Stomach (tissue), 19 donors: ENCODE measurements at places on chromosomes 2 and 18. TPM values are rescaled to one million over a fixed set of nuclear protein-coding genes. Genes with fewer than 3 reads are reported as not detected.

Gene CHMP3
- total RNA-seq: 111 TPM

Gene TEKT4
- not detected for total RNA-seq

Gene C2orf74
- not detected for total RNA-seq

Gene HOXD1
- not detected for total RNA-seq

Gene AQP12B
- total RNA-seq: not detected

Gene TCF4
- total RNA-seq: 146 TPM

Gene SPATS2L
- 245 TPM for total RNA-seq

Gene GAREM2
- under 0.01 TPM for total RNA-seq

Gene OXER1
- total RNA-seq: not detected

Gene MYO5B
- total RNA-seq: 58.0 TPM

- H3K4me1 ChIP-seq: no peaks in the 10 kb centered on the region
- no peak overlapping the region for H3K4me3 ChIP-seq
- no peak overlapping the region for H3K27ac ChIP-seq
Measured at GRCh38 chr18:26503382-26503781, 45.0 kb downstream of the KCTD1 start.

DNA sequence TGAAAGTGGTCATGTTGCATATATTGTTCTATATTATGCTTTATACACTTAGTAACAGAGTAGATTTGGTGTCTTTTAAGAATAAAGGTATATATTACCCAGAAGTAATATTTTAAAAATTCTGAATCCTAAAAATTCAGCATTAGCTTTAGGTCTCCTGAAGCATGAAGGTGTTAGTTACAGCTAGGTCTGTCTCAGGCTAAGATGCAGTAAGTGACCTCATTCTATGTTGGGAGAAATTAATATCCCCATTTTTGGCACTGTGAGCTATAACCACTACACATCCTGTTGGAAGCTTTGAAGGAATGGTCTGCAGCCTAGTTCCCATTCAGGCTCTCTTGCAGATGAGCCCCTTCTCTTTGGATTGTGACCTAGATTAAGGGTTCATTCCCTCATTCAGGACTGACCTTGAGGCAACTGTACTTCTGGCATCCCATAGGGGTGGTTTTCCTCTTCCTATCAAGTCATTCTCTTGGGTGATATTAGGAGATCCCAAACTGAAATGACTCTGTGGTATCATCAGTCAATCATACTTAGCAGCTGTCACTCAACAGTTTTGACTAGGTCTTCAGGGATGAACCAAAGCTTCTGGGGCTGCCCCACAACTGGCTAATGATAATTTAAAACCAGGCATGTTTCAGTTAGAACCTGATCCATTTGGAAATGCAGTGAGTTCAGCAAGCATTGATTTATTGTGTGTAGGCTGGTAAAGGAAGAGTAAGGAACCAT lies 117.7 kb downstream of the GPD2 start:
- H3K4me3 ChIP-seq: no peak overlapping the region
- H3K27me3 ChIP-seq: no peaks in the 10 kb centered on the region
- H3K27ac ChIP-seq: no peak overlapping the region
- no peaks in the 10 kb centered on the region for H3K4me1 ChIP-seq

- H3K27ac ChIP-seq: peak overlapping the region; percentile 90
- peaks cover 11% of the 10 kb centered on the region for H3K36me3 ChIP-seq
- no peaks in the 10 kb centered on the region for H3K27me3 ChIP-seq
- H3K4me1 ChIP-seq: peaks cover 92% of the 10 kb centered on the region
Measured at GRCh38 chr2:216690853-216691741, 4.3 kb downstream of the IGFBP5 start.

GRCh38 chr2:73110168-73111072 lies 2.3 kb downstream of the RAB11FIP5 start:
- peak overlapping the region; percentile 86 for H3K4me3 ChIP-seq
- peaks cover 45% of the 10 kb centered on the region for H3K4me1 ChIP-seq
- no peaks in the 10 kb centered on the region for H3K36me3 ChIP-seq
- H3K27ac ChIP-seq: peak overlapping the region; percentile 91

- DNase-seq: no peak
- no peaks in the 10 kb centered on the region for H3K4me1 ChIP-seq
- no peak overlapping the region for H3K27ac ChIP-seq
Measured at GRCh38 chr18:42508683-42509296, 553.8 kb downstream of the PIK3C3 start.

DNA sequence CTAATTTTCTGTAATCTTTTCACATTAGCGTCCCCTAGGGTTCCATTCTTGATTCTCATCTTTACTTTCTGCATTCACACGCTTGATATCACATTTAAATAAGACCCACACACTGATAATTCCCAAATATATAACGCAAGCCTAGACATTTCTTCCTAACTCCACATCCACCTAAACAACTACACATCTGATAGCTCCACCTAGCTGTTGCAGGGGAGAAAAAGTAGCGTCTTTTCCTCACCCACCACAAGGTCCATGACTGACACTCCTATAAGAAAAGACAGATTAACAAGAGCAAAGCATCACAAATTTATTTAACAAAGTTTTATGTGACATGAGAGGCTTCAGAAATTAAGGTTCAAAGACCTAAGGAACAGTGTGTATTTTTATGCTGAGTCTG lies 862.2 kb upstream of the DDX18 start:
- no peak overlapping the region for H3K4me3 ChIP-seq
- H3K36me3 ChIP-seq: no peaks in the 10 kb centered on the region
- H3K4me1 ChIP-seq: no peaks in the 10 kb centered on the region
- no peak overlapping the region for H3K27ac ChIP-seq
- H3K27me3 ChIP-seq: no peaks in the 10 kb centered on the region

DNA sequence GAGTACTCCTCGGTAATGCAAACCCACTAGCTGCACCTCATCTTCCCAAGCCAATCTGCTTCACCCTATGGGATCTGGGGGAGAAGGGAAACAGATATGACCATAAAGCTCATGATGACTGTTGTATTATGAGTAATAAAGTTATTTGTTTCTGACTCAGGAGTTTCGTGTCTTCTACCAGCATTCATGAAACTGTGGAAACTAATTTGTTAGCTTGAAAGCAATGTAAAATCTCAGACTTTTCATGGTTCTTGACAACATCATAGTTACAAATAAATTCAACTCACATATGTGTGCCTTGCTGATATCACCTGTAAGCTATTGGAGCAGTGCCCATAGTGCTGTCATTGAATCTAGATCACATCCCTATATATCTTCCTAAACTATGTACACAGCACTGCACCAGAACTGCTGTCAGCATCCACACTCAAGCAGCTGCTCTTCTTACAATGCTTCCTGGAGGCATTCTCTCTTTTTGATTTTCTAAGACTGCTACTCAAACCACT lies 135.6 kb upstream of the KYNU start:
- no peaks in the 10 kb centered on the region for H3K27me3 ChIP-seq
- H3K27ac ChIP-seq: no peak overlapping the region
- no peak for DNase-seq
- H3K4me3 ChIP-seq: no peak overlapping the region
- no peaks in the 10 kb centered on the region for H3K4me1 ChIP-seq
- no peaks in the 10 kb centered on the region for H3K36me3 ChIP-seq

DNA sequence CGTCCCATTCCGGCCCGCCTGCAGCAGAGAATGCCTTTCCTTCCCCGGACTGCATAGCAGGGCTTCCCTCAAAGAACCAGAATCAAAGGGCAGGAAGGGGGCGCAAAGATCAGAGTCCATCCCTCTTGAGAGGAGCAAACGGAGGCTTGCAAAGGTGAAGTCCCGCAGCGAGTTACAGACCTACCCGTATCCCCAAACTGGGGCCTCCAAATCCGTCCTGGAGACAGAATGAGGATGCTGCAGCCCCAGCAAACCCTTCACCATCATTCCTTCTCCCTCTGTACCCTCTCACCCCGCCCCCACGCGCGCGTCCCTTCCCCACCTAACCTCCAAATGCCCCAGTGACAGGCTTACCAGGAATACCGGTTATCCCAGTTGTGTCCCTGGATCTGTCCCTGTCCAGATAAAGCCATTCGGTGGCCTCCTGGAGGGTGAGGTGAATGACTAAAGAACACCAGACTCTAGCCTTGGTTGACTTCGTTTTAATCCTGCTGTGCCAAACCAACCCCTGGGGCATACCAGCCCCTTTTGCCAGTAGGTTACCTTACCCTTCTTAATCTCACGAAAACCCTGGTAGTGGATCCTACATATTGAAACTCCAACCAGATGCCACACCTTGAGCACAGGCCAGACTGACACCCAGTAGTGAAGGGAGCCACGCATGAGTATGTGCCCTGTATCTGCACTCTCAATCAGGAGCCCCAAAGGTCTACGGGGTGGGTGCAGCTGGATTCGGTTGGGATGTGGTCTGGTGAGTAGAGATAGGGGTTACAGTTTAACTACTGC lies 961 bp upstream of the SLC40A1 start:
- no peaks in the 10 kb centered on the region for H3K36me3 ChIP-seq
- H3K27ac ChIP-seq: peak overlapping the region; percentile 95
- peak; percentile 72 for DNase-seq
- H3K4me3 ChIP-seq: peak overlapping the region; percentile 58
- no peaks in the 10 kb centered on the region for H3K27me3 ChIP-seq

- H3K36me3 ChIP-seq: no peaks in the 10 kb centered on the region
- H3K27me3 ChIP-seq: no peaks in the 10 kb centered on the region
- no peak overlapping the region for H3K27ac ChIP-seq
- DNase-seq: peak; percentile 47
- H3K4me3 ChIP-seq: no peak overlapping the region
- H3K4me1 ChIP-seq: peaks cover 4% of the 10 kb centered on the region
Measured at GRCh38 chr2:112150447-112150846, 12.3 kb downstream of the FBLN7 start.

DNA sequence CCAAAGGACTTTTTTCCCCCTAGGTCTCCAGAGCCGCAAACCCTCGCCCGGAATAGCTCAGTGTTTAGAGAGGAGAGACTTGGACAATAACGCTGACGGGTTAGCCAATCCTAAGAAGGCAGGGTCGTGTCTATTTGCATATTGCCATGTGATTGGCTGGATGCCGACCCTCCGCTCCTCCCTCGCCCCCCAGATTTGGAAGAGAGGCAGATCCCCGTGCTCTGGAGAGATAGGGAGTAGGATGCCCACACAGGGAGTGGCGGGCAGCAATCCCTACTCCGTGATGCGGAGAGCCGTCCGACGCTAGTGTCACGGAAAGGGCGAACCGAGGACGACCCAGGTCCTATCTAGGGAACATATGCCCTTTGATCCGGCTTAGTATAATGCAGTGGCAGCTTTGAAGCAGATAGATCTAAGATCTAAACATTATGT lies 1.4 kb downstream of the WNT6 start:
- no peaks in the 10 kb centered on the region for H3K36me3 ChIP-seq
- H3K4me1 ChIP-seq: peaks cover 24% of the 10 kb centered on the region
- H3K27me3 ChIP-seq: peaks cover 100% of the 10 kb centered on the region
- peak overlapping the region; percentile 51 for H3K4me3 ChIP-seq
- DNase-seq: peak; percentile 88
- H3K27ac ChIP-seq: peak overlapping the region; percentile 46

GRCh38 chr18:58345875-58346274 lies 283.0 kb downstream of the ALPK2 start:
- H3K4me3 ChIP-seq: no peak overlapping the region
- no peaks in the 10 kb centered on the region for H3K27me3 ChIP-seq
- no peaks in the 10 kb centered on the region for H3K4me1 ChIP-seq
- H3K36me3 ChIP-seq: peaks cover 55% of the 10 kb centered on the region
- DNase-seq: no peak

- no peak for DNase-seq
- H3K4me3 ChIP-seq: no peak overlapping the region
- H3K27ac ChIP-seq: no peak overlapping the region
Measured at GRCh38 chr2:130823171-130823885, 13.4 kb upstream of the ARHGEF4 start.

DNA sequence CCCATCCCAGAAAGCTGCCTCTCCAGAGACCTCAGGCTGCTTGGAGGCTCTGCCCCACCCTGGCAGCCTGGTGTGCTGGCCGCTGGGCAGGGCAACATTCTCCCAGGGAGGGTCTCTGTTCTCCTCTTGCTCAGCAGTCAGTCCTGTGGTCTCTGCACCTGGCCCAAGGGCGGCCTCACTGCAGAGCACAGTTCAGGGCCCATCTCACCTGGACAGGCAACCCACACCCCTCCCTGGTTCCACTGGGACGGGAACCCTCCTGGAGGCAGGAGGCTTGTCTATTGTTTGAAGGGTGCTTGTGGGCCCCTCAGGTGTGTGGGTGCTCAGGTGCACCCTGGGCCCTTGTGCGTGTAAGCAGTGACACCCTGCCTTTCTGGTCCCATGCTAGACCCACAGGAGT lies 67.2 kb upstream of the OTOS start:
- no peak overlapping the region for H3K4me3 ChIP-seq
- H3K36me3 ChIP-seq: no peaks in the 10 kb centered on the region
- peaks cover 5% of the 10 kb centered on the region for H3K27me3 ChIP-seq
- no peak overlapping the region for H3K27ac ChIP-seq
- no peaks in the 10 kb centered on the region for H3K4me1 ChIP-seq

GRCh38 chr18:63319383-63320122 lies at the start of gene BCL2:
Gene BCL2 (minus strand): TSS chr18:63319769.
- H3K27me3 ChIP-seq: peaks cover 9% of the 10 kb centered on the region
- DNase-seq: no peak
- H3K36me3 ChIP-seq: no peaks in the 10 kb centered on the region
- H3K4me1 ChIP-seq: peaks cover 62% of the 10 kb centered on the region
- peak within 1 kb of the TSS; percentile 88 for H3K27ac ChIP-seq

GRCh38 chr18:70258243-70258642 lies 30.6 kb upstream of the SOCS6 start:
- no peak overlapping the region for H3K27ac ChIP-seq
- DNase-seq: no peak
- no peaks in the 10 kb centered on the region for H3K27me3 ChIP-seq
- no peaks in the 10 kb centered on the region for H3K36me3 ChIP-seq
- H3K4me1 ChIP-seq: no peaks in the 10 kb centered on the region

- DNase-seq: no peak
- H3K4me3 ChIP-seq: no peak overlapping the region
- no peaks in the 10 kb centered on the region for H3K27me3 ChIP-seq
- H3K27ac ChIP-seq: no peak overlapping the region
- H3K36me3 ChIP-seq: peaks cover 38% of the 10 kb centered on the region
Measured at GRCh38 chr18:46268671-46269070, 164.5 kb downstream of the HAUS1 start.

DNA sequence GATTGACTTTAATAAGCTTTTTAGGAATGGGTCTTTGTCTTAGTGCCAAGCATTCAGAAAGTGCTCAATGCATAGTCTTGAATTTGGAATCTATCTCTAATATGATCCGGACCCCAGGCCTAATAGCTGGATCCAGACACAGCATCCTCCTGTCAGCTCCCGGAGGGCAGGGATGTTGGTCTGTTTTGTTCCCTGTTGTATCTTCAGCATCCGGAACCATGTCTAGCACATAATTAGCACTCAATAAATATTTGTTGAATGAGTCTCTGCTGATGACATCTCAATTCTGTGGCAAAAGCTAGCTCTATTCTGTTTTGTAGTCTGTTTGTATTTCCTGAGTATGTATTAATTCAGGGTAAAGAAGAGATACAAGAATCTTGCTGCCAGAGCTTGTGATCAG lies 169.1 kb downstream of the DCDC2C start:
- H3K4me1 ChIP-seq: no peaks in the 10 kb centered on the region
- no peaks in the 10 kb centered on the region for H3K36me3 ChIP-seq
- no peak for DNase-seq
